Left ventricle myocardium superior (tissue), 1 donor: ENCODE measurements at places on chromosomes 5 and 9.

GRCh38 chr9:109977521-109977920 lies 197.5 kb downstream of the PALM2AKAP2 start:
- DNase-seq: no peak

DNA sequence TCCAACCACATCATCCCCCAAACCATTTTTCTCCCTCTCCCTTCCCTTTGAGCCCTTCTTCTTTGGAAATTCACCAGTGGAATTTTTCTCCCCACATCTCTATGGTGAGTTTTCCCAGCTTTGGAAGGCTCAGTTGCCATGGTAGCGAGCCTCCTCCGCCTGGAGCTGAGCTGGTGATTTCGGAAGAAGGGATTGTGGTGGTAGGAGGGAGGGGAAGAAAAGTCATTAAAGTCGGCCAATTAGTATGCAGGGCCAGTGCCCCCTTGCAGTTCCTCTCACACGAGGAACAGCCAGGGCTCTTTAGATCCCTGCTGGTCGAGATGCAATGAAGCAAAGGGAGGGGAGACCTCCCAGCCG lies 322.0 kb downstream of the NTRK2 start:
- no peak for DNase-seq

GRCh38 chr5:39606591-39606990 lies 181.8 kb upstream of the DAB2 start:
- no peak for DNase-seq

DNA sequence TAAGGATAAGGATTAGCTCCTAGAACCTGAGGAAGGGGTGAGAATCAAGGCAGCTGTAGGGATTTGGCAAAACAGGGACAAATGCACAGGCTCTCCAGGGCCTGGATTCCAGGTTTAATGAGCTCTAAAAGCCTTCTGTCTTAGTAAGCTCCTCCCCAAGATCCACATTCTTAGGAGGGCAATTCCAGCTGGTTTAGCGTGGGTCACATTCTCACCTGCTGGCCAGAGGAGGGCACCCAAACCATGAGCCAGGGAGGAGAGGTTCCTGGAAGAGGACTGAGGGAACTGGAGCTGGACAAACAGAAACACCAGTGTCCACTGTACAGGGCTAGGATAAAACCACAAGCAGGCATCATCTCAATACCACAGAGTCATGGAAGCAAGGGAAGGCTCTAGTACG lies 480.0 kb downstream of the CCDC171 start:
- DNase-seq: no peak

- DNase-seq: peak; percentile 43
These were observed 13.2 kb upstream of the CEL start for GRCh38 chr9:133048595-133048994.

GRCh38 chr9:136241542-136241941 lies 4.1 kb downstream of the QSOX2 start:
- DNase-seq: no peak

DNA sequence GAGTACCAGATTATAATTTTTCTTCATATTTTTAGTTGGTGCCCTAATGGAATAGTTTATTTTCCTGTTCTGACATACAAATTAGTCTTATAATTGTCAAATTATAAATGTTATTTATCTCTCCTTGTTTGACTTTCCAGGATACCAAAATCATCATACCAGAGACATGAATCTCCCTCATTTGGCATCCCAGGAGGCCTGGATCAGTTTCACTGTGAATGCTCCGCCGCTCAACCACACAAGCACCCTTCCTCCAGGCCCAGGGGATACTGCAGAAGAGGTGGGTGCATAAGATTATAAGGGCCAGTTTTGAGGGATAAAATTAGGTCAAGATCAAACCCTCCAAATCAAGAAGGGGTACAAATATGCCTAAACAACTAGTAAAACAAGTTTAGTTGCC lies 1229.3 kb downstream of the CDH12 start:
- DNase-seq: no peak

DNA sequence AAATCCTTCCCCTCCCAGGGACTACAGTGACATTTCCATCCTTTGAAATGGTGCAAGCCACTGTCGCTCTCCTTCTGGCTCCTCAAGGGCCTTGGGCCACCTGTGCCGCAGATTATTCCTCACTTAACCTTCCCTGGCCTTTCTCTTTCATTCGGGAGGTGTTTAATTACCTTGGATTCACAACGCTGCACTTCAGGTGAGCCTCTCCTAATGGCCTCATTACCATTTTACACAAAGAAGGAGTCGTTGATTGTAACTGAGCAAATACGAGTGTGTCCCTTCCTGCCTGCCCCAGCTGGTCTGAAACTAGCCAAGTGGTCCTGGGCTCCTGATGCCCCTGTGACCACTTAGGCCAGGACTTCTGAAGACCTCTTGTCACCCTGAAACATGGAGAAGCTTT lies 205.0 kb downstream of the CRB2 start:
- no peak for DNase-seq
